ENCODE measurements at places on chromosomes 2 and 18. TPM values are rescaled to one million over a fixed set of nuclear protein-coding genes. Genes with fewer than 3 reads are reported as not detected.

The ABCG8 gene
- total RNA-seq: under 0.01 TPM

The MIB1 gene
- total RNA-seq: 82.3 TPM

The SAG gene
- not detected for total RNA-seq

The MERTK gene
- 3.9 TPM for total RNA-seq

The CD302 gene
- 0.13 TPM for total RNA-seq

The DSG3 gene
- total RNA-seq: 688 TPM

The L3MBTL4 gene
- total RNA-seq: 1.0 TPM

The PAIP2B gene
- 5.2 TPM for total RNA-seq

The TM4SF20 gene
- not detected for total RNA-seq

The NOSTRIN gene
- total RNA-seq: 0.64 TPM

The ASTL gene
- not detected for total RNA-seq

The TSGA10 gene
- total RNA-seq: 8.4 TPM

The TMEM169 gene
- 0.51 TPM for total RNA-seq

The ZRANB3 gene
- 2.8 TPM for total RNA-seq

The C2orf69 gene
- total RNA-seq: 10.2 TPM

The EIF4E2 gene
- total RNA-seq: 45.3 TPM

The SNX17 gene
- total RNA-seq: 99.3 TPM

The NPHP1 gene
- total RNA-seq: 2.4 TPM

The CCDC150 gene
- total RNA-seq: 3.3 TPM

The LAMA3 gene
- total RNA-seq: 381 TPM

The SLC16A14 gene
- total RNA-seq: 2.4 TPM

The TTC27 gene
- total RNA-seq: 25.3 TPM

The UPP2 gene
- not detected for total RNA-seq

The UGT1A9 gene
- not detected for total RNA-seq

The VWC2L gene
- not detected for total RNA-seq

The MYCN gene
- total RNA-seq: not detected

The ZNF396 gene
- total RNA-seq: 0.79 TPM

The B3GNT7 gene
- 0.26 TPM for total RNA-seq

The OSGEPL1 gene
- 6.6 TPM for total RNA-seq

The TXNDC2 gene
- under 0.01 TPM for total RNA-seq

The ERBB4 gene
- total RNA-seq: under 0.01 TPM

The NEU4 gene
- not detected for total RNA-seq

The CPSF3 gene
- total RNA-seq: 42.4 TPM

The PSMA8 gene
- total RNA-seq: not detected

Data from bronchial epithelial cell (primary cell).